ENCODE measurements at places on chromosomes 11 and 22.

GRCh38 chr11:95944623-95945022 lies 20.7 kb upstream of the MTMR2 start:
- no peak for DNase-seq

- DNase-seq: no peak
Measured at GRCh38 chr11:6203327-6203726, 2.0 kb upstream of the C11orf42 start.

DNA sequence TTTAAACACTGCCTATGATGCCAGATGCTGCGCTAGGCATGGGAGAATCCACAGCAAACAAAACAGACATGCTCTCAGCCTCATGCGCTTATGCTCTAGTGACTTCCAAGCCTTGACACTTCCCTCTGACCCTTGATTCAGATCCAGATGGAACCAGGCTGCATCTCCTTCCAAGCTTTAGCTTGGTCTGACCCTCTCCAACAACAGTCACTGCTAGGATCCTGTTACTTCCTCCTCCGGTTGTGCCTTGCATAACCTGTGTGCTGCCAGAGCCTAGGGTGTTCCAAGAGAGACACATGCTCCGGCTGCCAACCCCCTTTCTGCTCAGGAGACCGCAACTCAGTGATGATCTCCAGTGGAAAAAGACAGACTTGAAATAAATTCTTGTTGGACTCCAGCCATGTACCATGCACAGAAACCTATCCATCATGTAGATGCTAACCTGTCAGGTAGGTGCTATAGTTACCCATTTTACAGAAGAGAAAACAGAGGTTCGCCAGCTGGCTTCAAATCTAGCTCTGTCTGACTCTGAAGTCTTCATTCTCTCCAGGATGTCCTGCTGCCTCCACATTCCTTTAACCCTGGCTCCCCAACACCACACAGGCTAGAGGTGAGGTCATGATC lies 136.3 kb upstream of the TEAD1 start:
- no peak for DNase-seq

- no peak for DNase-seq
Measured at GRCh38 chr11:8340296-8340695, 76.6 kb upstream of the LMO1 start.

- DNase-seq: no peak
Measured at GRCh38 chr11:77395460-77396173, 78.3 kb downstream of the PAK1 start.

GRCh38 chr22:48600681-48601080 lies 1227.0 kb downstream of the BRD1 start:
- no peak for DNase-seq

DNA sequence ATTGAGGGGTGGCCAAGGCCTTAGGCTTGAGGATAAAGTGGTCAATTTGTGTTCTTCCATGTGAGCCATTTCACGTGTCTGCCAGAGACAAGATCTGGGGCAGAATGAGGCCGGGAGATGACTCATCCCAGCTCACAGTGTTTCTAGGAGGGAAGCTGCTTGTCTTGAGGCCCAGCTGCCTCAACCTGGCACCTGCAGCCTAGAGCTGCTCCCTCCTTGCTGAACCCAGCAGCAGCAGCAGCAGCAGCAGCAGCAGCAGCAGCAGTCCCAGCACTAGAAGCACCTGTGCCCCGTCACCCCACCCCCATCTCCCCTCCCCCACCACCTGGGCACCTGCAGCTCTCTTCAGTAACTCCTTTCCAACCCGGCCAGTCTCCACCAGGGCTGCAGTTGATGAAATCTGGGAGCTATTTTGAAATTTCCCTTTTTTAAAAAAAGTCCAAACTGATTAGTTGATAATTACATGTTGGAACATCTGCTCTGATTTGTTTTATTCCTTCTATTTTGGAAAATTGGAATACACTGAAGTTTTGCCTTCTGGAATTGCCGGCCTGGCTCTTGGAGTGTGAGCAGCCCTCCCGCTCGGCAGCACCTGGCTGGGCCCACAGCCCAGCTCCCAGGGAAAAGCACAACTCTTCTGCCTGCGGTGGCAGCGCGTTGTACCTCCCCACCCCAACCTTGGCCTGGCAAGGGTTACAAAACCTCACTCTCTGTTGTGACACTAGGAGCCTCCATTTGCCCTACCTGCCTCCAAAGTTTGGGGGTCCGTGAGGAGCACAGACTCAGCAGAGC lies 143.5 kb downstream of the NXPE2 start:
- peak; percentile 51 for DNase-seq

DNA sequence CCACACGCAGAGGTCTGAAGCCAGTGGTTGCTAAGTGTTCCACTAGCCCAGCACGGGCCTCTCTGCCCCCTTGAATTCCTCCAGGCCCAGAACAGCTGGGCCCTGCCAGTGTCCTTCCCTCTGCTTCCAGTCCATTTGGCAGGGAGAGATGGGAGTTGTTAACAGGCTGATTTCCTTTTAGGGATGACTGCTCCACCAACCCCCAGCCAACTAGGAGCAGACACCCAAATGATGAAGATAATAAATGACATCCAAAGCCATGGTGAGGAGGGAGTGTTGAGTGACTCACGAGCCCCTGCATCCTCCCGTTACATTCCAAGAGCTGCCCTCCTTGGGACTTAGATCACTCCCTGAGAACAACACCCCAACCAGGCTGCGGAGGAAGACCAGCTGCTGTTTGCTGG lies 20.6 kb downstream of the PARVA start:
- DNase-seq: no peak

DNA sequence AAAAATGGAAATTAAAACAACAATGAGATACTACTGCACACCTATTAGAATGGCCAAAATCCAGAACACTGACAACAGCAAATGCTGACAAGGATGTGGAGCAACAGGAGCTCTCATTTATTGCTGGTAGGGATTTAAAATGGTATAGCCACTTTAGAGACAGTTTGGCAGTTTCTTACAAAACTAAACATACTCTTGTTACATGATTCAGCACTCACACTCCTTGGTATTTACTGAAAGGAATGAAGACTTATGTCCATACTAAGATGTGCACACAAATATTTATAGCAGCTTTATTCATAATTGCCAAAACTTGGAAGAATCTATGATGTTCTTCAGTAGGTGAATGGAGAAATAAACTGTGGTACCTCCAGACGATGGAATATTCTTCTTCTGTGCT lies 40.8 kb downstream of the PGM2L1 start:
- DNase-seq: no peak

DNA sequence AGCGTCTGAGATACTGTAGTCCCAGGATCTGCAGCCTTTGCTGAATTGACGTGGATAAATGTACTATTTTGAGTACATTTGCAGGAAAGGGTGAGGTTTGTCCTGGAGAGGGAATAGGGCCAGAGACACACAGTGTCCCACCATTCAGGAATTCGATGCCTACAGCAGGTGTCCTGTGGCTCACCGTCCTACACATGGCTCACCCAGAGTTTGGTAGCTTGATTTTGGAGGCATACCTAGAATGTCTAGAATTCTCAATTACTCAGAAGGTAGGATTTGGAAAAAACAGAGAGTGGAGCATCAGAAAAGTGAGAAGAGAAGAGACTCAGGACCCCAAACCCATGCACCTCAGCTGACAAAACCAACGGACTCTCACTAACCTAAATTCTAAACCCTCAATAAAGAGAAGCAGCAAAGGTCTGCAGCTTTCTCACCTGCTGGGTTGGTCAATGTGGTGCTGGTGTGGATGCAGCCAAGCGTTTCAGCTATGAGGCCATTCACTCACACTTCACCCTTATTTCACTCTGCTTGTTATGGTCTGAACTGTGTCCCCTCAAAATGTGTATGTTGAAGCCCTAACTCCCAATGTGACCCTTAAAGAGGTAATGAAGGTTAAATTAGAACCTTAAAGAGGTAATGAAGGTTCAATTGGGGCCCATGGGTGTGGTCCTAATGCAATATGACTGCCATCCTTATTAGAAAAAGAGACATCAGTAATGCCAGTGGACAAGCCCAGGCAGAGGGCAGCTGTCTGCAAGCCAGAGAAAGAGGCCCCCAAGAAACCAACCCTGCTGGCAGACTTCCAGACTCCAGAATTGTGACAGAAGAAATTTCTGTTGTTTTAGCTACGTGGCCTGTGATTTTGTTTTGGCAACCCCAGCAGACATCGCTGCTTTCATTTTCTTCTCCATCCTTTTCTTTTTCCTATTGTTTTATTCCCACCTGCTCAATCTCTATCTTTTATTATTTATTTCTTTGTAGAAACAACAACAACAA lies 187.8 kb downstream of the SNX19 start:
- DNase-seq: no peak

- peak; percentile 45 for DNase-seq
Measured at GRCh38 chr11:70948855-70949531, 303.4 kb downstream of the SHANK2 start.

DNA sequence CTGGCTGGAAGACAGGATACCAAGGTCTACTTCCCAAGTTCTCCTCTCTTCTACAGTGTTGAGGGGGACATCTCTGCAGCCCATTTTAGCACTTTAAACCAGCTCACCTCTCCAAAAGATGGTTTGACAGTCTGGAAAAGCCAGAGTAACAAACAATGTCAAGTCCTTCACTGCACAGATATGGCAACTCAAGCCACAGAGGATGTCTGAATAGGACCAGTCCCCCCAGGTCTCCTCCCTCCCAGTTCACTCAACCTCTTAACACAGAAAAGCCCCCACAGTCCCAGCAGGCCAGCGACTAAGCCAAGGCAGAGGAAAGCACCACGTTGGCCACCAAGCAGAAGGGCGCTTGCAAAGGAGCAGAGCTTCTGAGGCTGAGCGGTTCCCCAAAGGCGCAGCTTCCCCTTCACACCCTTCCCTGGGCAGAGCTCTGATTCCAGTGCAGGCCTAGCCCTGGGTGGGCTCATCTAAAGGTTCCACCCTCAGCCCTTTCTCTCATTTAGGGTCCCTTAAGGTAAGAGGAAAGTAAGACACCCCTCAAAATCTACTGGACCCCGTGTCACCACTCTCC lies 62.7 kb downstream of the PAK1 start:
- DNase-seq: no peak

GRCh38 chr22:24806663-24807001 lies 621 bp downstream of the SGSM1 start:
- DNase-seq: peak; percentile 21

DNA sequence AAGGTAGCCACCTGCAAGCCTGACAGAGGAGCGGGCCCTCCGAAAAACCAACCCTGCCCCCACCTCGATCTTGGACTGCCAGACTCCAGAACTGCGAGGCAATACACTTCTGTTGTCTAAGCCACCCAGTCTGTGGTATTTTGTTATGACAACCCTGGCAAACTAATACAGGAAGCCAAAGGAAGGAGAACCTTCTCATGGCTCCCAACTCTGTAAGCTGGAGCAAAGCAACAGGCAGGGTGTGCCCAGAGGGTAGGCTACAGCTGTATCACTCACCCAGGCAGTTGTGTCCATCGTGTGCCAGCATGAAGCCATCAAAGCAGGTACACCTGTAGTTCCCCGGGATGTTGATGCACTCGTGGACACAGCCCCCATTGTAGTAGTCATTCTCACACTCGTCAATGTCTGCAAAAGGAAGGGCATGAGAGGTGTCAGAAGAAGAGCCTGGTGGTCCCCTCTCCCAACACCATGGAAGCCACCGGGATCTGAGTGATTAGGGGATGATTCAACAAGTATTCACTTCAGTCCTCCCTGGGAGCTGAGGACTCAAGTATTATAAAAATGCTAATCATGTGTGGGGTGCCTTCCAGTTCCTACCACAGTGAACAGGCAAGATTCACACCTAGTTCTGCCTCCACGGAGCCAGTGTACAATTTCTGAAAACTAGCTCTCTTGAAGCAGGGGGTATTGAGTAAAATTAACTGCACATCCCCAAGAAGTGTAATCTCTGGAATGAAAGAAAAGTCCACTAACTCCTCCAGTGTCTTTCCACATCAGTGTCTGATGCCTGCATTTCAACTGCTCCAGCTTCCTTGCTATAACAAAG lies 23.3 kb downstream of the SCUBE1 start:
- no peak for DNase-seq

GRCh38 chr11:124623861-124624525 lies 1.3 kb downstream of the TBRG1 start:
- DNase-seq: no peak

DNA sequence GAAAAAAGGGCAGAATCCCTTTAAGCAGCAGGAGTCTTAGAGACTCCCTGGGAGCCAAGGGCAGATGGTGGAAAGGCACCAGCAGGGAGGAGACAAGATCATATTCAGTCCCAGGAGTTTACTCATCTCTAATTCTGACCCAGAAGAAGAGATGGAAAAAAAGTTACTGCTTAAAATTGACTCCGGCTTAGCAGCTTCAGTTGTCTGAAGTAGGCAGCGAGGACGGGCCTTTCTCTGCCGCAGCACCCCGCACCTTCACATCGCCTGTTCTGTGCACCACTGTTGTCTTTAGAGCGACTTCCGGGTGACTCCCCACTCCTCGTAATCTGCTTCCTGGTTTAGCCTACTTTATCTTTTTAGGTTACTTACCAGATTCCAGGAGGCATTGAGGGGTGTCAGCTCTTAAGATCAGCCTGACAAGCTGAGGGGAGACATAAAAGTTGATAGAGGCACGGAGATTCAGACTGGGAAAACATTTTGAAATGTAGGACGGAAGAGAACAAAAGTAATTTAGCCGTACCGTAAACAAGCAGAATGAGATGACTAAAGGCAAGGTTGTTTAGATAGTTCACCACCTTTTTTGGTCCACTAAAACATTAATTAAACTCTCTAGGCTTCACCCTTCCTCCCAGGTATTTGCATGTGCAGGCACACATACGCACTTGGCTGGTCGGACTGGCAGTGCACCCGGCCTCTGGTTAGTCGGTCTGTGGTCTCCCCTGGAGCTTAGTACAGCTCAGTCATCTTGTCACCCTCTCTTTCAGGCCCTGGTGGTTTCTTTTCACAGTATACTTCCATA lies 74.3 kb downstream of the CECR2 start:
- DNase-seq: no peak

GRCh38 chr11:119363851-119364590 lies 17.5 kb downstream of the USP2 start:
- peak; percentile 94 for DNase-seq

GRCh38 chr11:46130286-46130940 lies 9.2 kb upstream of the PHF21A start:
- no peak for DNase-seq

- DNase-seq: no peak
Measured at GRCh38 chr22:29351042-29351441, 35.5 kb upstream of the RASL10A start.

GRCh38 chr11:47672283-47672730 lies 29.9 kb upstream of the MTCH2 start:
- DNase-seq: no peak

DNA sequence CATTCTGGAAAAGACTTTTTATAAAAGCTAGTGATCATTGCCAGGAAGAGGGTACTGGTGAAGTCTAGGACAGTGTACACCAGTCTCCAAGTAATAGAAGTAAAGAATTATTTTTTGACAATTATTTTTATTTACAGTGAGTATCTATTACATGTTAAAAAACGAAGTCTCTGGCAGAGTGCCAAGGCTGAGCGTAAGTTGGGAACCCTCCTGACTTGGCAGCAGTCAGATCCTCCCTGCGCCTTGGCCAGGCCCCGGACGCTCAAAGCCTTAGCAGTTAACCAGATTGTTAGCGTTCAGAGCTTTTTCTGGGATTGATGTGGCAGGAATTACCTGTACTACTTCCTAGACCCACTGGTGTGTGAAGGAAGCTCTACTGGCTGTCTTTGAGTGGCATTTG lies 38.1 kb upstream of the CTTN start:
- DNase-seq: no peak

All from iPS-NIHi11 (cell line).